ENCODE measurements at places on chromosomes 4 and X.

DNA sequence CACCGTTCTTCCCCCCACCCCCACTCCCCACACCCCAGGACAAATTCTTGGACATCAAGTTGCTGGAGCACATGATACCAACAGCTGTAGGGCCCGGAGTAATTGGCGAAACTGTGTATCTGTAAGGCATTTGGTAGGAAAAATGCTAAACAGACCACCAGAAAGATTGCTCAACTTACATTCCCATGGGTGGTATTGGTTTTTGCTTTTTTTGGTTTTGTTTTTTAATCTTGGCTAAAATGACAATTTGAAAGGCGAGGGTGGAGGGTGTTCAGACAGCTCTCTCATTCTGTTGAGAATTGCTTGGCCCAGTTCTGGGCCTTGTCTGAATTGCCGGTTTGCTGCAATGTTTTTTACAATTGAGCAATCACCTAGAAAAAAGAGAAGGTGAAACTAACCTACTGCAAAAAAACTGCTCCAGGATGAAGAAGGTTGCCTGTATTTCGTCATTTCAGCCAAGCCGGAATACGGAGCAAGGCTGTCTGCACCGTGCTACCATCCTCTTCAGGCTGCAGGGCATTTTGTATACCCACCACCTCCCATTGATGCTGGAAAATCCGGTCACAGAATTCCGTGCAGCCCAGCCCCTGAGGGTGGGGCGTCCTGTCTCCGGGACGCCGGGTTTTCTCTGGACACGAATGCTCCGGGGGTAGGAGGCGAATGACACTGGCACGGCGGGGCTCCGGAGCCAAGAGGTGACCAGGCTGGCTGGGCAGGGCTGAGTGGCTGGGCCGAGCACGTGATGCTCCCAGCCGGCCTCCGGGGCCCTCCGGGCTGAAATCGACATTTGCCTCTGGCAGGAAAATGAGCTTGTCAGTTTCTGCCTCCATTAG lies at the start of gene CLCN4:
Gene CLCN4 (plus strand): TSS at position 777 of the 833 bp plus-strand sequence. CDS start 28,058 bp downstream, outside the sequence.
- DNase-seq = no peak

DNA sequence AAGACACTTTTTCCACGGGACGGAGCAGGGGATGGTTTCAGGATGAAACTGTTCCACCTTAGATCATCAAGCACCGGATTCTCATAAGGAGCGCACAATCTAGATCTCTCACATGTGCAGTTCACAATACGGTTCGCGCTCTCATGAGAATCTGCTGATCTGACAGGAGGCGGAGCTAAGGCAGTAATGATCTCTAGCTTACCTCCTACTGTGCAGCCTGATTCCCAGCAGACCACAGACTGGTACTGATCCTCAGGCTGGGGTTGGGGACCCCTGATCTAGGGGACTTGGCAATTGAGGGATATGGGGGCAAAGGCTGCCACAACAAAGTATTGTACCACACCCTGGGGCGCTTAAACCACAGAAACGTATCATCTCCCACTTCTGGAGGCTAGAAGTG lies 25.7 kb downstream of the ZNF185 start:
- no peak for DNase-seq

GRCh38 chr4:10114147-10114546 lies 2.5 kb downstream of the WDR1 start:
- no peak for DNase-seq

DNA sequence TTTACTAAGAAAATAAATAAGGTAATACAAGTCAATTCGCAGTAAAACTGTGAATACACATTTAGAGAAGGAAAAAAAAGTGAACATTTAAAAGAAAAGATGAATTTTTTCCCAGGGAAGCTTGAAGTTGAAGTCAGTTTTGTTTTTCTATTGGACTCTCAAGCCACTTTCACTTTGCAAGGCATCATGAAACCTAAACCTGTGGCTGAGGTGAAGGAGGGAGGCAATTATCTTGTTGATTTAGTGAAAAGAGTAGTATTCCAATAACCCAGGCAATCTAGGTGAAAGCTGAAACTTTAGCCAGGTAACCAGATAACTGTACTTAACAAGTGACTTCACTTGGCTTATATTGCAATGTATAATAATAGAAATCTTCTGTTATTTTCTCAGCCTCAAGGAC lies 138.6 kb downstream of the HDX start:
- no peak for DNase-seq

DNA sequence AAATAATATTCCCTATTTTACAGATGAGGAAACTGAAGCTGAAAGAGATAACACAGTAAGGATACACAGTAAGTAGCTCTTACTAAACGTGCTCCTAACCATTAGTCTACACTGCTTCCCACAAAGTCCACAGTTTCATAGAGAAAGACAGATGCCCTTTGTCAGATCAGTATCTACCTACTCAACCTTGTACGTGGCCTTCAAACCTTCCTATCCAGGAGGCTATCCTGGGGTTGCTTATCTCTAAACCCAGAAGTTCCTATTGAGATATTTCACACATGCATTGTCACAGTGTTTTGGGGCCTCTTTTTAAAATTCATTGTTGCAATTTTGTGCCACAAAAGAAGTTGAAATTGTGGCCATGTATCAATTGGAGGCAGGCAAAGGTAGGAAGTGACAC lies 208.0 kb downstream of the ENOX2 start:
- DNase-seq = no peak

GRCh38 chr4:56465599-56466295 lies 1.7 kb upstream of the SRP72 start:
- no peak for DNase-seq

DNA sequence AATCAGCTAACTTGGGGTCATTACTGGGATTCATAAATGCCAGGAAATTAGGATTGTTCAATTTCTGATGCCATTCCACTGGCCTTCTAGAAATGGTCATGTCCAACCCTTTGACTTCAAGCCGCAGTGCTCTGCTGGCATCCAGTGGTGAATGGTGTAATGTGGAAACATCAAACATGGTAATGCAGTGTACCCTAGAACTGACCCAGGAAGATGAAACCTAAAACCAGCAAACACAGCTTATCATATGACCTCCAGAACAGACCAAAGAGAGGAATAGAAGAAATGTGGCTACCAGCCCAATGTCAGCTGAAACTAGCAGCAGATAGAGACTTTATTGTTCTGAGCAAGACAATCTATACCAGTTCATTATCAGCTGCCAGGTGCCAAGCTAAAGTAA lies 13.8 kb downstream of the CXCL13 start:
- no peak for DNase-seq

- DNase-seq = no peak
These were observed 96.1 kb downstream of the REELD1 start for GRCh38 chr4:146310319-146311021.

DNA sequence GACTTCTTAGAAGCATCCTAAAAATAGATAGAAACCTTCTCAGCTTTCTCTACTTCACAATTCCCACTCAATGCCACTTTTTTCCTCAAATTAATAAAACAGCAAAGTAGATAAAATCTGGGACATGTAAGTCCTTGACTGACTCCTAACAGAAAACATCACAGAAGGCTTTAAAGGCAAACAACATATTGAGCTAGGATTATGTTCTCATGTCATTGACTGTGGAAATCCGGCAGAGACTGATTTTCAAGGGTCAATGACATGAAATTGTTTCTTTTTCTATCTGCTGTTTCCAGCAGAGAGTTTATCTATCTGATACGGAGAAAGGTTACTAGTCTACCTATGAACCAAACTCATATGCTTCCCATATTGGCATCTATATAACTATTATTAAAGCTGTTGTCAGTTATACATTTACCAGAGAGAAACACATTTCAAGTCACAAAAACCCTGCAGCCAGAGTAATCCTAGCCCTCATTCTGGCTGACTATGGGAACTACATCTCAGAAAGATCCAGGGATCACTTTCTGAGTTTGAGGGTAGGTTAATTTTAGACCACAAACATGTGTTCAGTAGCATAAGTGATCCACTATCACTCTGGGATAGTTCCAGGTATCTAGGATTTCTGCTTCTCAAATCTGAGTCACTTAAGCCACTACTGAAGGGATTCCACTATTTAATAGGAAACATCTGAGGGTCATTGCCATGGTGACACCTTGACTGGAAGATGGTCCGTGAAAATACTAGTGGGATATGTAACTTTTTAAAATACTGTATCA lies 147.6 kb downstream of the PPP3CA start:
- DNase-seq = no peak

GRCh38 chr4:47744253-47744652 lies 93.6 kb downstream of the CORIN start:
- DNase-seq = no peak

DNA sequence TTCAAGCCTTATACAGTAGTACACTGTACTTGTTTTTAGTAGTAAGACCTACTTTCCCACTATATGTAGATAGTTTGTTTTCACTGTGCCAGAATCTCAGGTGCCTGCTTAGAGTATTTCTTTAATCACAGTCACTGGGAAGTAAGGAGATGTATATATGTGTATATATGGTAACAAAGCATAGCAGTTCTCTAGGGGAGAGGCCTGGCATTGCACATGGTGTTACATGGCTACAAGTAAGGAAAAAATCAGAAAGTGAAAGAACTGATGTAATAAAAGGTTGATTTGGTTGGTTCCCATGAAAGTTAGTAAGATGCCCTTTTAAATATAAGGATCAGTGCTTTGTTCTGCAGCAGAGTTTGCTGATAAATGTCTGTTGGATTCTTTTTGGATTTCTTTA lies 9.3 kb upstream of the DCK start:
- DNase-seq = no peak

DNA sequence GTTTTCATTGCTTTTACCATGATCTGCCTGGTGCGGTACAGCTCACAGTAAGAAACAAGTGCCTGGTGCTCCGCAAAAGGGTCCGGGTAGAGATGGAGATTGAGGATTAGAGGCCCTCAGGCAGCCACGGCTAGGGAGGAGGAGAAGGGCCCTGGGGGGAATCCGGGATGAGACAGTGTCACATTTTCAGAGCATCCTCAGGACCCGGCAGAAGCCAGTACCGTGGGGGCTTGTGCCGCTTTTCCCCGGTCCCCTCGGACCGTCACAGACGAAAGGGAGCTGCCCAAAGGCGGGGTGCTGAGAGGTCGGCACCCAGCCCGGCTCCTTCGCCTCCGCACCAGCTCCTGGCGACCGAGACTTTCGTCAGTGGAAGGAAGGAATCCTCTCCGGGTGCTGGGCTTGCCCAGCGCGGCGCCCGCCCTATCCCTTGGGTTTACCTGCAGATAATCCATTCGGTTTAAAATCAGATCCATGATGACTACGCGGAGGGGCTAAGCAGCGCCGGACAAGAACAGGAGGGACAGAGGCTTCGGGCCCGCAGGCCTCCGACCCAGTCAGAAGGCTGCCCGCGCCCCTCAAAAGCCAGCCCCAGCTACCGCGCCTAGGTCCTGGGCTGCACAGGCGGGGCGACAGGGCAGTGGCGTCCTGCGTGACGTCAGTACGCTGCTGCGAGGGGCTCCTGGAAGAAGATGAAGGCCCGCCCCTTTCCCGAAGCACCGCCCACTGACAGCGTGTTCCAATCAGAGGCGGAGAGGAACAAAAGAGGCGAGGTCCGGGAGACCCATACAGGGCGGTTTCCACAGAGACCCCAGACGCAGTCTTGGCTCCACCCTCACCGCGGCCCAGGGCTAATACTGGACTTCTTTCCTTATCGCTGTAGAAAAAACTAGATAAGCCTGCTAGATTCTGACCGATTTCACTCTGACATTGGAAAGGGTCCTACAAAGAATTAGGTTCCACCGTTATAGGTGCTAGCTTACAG lies at the start of gene BBS7:
Gene BBS7 (minus strand): TSS at position 634 of the 982 bp plus-strand sequence. CDS start 161 bp downstream, at position 473.
- DNase-seq = peak; percentile 97

GRCh38 chrX:45134315-45134731 lies 66.4 kb downstream of the DIPK2B start:
- DNase-seq = no peak

GRCh38 chr4:103424853-103425252 lies 226.7 kb upstream of the CENPE start:
- no peak for DNase-seq

DNA sequence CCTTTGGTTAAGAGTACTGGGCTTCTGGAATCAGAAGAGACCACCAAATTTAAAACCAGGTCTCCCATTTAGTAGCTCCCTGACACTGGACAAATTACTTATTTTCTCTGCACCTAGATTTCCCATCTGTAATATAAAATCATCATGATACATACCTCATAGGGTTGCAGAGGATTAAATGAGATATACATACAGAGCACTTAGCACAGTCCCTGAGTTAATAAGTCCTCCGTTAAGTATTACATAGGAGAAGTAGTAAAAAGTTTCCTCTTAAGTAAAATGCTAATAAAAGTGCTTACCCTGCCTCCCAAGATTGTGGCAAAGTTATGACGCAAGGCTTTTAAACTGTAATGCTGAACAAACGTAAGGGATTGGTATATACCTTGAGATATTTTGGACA lies 539 bp upstream of the CHIC1 start:
- DNase-seq = peak; percentile 4

DNA sequence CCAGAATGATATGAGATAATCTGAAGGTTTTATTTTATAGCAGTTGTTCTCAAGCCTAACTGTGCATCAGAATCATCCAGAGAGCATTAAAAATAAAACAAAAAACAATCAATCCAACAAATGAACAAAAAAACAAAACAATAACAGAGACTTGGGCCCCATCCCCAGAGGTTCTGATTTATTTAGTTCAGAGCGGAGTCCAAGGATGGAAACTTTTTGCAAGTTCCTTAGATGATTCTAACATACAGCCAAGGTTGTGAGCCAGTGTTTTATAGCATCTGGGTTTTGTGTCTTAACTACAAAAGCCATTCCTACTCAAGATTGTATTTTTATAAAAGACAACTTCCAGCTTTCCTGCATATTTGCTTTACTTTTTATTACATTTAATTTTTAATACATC lies 59.4 kb upstream of the GRPR start:
- DNase-seq = no peak

DNA sequence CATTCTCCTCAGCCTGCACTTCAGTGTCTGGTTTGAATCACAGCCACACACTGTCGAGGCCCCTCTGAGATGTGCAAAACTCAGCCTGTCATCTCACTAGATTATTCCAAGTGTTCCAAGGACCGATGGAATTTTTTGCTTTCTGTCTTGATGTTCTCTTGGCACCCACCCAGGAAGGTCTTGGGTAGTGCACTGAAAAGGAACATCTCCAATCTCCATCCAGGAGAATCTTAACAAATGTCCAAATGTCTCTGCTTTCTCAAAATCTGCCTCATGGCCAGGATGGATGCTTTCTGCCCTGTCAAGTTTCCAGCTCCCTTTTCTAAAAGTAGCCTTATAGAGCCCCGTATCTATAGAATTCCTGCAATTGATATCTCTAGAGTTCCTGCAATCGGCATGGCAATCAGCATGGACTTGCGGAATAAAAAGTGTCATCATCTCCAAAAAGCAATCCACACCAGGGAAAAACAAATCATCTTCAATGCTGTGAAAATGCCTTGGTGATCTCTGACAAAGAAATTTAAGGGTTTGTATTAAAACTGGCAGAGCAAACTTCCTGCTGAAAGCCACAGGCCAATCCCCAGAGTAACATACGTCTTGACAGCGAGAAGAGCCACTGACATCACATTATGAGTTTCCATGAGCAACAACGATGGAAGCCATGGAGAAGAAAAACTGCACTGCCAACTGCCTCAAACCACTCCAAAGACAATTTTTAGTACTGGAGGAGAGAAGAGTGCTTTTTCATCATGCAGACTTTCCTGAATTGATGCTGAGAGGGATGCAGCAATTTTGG lies 215.3 kb upstream of the FAM9B start:
- no peak for DNase-seq
